ENCODE measurements at places on chromosomes 4 and X.

GRCh38 chr4:99399017-99399416 lies 36.1 kb downstream of the ADH7 start:
- no peak for DNase-seq

- no peak for DNase-seq
These were observed 108.3 kb upstream of the AR start for GRCh38 chrX:67435536-67435935.

DNA sequence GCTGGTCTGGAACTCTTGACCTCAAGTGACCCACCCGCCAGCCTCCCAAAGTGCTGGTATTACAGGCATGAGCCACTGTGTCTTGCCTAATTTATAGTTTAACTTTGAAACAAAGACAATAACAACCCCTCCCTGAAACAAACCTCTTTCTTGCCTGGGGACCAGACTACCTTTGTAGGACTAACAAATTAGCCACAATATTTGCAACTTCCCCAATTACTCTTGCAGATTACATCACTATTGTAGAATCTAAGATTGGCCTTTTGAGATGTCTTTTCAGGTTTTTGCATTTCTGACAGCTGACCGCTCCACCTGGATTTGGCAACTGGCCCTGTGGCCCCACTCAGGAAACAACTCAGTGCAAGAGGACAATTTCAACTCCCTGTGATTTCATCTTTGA lies 84.8 kb downstream of the AKAP4 start:
- no peak for DNase-seq

- DNase-seq: peak; percentile 41
These were observed 34.1 kb downstream of the SMPX start for GRCh38 chrX:21723814-21724213.

DNA sequence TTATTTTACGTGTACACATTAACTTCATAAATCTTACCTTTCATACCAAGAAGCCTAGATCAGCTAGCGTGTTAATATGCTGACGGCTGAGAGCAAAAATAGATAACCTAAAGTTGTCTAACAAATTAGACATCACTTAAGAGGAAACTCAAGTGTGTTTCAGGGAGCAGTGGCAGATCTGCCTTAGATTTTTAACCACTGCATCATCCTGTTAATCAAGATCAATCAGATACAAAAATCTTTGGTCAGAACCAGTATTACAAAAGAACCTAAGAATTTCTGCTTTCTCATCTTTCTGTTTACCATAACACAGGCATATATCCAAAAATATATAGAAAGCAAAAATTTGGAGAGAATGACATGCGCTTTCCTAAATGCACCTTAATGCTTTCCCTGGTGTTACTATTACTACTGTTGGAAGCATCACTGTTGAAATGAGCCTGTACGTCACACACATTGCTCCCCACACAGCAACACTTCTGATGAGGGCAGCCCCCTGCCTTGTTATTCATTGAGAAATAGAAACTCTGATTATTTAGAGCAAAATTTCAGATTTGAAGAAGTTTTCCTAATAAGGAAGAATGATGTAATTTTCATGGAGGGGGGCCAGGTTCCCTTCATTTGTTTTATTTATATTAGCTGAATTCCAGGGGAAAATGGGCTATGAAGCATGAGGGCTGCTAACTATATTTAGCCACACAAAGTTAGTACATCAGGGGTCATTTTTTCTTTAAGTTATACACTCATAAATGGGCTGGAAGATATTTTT lies 152.3 kb downstream of the CBR4 start:
- DNase-seq: no peak

GRCh38 chr4:141346144-141346543 lies 125.4 kb downstream of the ZNF330 start:
- peak; percentile 19 for DNase-seq

- DNase-seq: no peak
These were observed 1118.7 kb downstream of the SH3BGRL start for GRCh38 chrX:82320569-82320968.

GRCh38 chrX:100695991-100696390 lies 35.9 kb downstream of the SYTL4 start:
- DNase-seq: no peak

- DNase-seq: no peak
These were observed 5.4 kb upstream of the PHOX2B start for GRCh38 chr4:41753942-41754341.

DNA sequence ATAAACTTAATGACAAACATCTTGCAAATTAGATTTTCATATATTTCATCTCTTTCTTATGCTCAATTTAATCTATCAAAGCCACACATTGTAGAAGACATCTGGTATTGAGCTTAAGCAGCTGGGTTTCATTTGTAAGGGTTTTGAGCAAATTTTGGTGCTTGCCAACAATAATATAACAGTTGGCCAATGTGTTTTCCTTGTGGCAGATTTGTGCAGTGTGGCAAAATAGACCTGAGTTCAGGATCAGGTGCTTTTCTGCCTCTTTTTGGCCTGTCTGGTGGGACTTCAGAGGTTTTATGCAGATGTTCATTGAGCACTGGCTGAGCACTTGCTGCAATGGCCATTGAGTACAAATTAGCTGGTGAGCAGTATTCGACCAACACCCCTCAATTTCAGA lies 301.9 kb downstream of the BMPR1B start:
- no peak for DNase-seq

- no peak for DNase-seq
These were observed 423.7 kb downstream of the PDGFC start for GRCh38 chr4:156547891-156548290.

- no peak for DNase-seq
These were observed 786 bp upstream of the ZFX start for GRCh38 chrX:24148535-24149350.

- no peak for DNase-seq
These were observed 36.3 kb upstream of the MYOZ2 start for GRCh38 chr4:119099227-119099810.

GRCh38 chrX:81377329-81377728 lies 175.4 kb downstream of the SH3BGRL start:
- no peak for DNase-seq

GRCh38 chr4:8913121-8913857 lies 41.6 kb upstream of the HMX1 start:
- peak; percentile 6 for DNase-seq

GRCh38 chrX:49273181-49273727 lies 3.7 kb downstream of the PPP1R3F start:
- no peak for DNase-seq

GRCh38 chr4:128393101-128393704 lies 105.6 kb upstream of the PGRMC2 start:
- DNase-seq: no peak

- no peak for DNase-seq
These were observed 40.1 kb upstream of the SPOCK3 start for GRCh38 chr4:167274351-167274750.
